SK-N-SH (cell line): ENCODE measurements at places on chromosomes 16 and 17.

GRCh38 chr17:18218756-18219415, 6.5 kb upstream of the LLGL1 start:
- no peak for DNase-seq

GRCh38 chr16:70432723-70433457, 6.0 kb downstream of the ST3GAL2 start:
- DNase-seq = peak; percentile 38

DNA sequence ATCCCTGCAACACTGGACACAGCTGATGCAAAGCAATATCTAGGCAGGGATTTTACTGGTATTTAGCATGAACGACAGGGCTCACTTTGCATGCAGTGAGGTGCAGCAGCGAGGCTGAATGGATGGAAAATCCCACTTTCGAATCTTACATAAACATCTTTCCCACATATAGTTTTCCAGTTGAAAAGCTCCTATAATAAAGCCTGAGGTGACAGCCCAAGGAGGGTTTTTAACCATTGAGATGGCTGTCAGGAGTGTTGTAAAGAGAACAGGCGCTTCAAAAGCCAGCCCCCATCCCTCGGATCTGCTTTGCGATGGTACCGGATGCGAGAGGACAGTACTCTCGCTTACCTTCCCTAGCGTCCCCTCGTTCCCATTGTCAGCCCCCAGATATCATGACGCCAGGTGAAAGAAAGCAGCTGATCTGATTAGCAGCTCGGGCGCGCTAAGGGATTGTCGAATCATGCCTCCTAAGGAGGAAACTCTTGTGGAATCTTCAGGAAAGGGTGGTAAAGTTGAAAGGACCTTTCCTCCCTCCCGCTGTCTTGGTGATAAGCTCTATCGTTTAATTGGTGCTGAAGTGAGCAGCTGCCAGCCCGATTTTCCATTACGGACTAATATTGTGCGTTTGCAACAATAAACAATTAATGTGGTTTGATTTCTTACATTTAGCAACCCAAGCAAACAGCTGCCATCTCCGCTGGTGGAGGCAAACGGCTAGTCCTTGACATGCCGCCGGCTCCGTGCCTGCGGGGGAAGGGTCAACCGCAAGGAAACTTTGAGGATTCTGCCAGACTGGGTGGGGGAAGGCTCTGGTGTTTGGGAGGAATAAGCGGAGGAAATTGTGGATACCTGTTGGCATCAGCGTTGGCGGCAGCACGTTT, 1.8 kb downstream of the CDH8 start:
- no peak for DNase-seq

DNA sequence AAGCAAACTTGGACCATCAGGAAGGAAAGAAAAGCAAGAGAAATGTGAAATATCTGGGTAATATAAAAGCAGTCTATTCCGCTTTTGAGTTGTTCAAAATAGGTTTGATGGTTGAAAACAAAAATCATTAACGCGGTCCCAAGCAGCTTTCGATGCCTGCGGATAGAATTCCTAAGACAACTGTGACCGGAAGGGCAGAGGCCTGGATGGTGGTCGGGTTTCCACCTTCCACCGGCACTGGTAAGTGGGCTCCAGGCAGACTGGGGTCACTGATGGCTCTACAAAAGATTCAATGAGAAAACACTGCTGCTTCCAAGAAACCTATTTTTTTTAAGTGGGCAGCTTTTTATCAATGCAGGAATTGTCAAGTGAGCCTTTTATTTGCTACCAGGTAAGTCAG, 49.8 kb downstream of the ZCCHC14 start:
- no peak for DNase-seq

- peak; percentile 77 for DNase-seq
These were observed 21.6 kb downstream of the CTU2 start for GRCh38 chr16:88727871-88728270.

GRCh38 chr16:57863434-57864160, 61.3 kb upstream of the KIFC3 start:
- DNase-seq = peak; percentile 56

GRCh38 chr16:69701866-69702265, 24.5 kb downstream of the NQO1 start:
- no peak for DNase-seq
